HepG2 (cell line): ENCODE measurements at places on chromosomes 11 and 22. TPM values are rescaled to one million over a fixed set of nuclear protein-coding genes. Genes with fewer than 3 reads are reported as not detected.
A peak's percentile ranks its signal among the peaks of the same experiment; 100 is the strongest.

LINC01488 gene
- 0.14 and 0.58 TPM in 2 replicates for total RNA-seq

APOBEC3B gene
- total RNA-seq = 8.8 and 13.9 TPM in 2 replicates

CBX6 gene
- 4.7 and 6.5 TPM in 2 replicates for total RNA-seq

MRGPRX3 gene
- not detected in 2 replicates for total RNA-seq

MS4A8 gene
- total RNA-seq = not detected in 2 replicates

CSF2RB gene
- not detected in 2 replicates for total RNA-seq

PGA5 gene
- total RNA-seq = not detected in 2 replicates

SIK3 gene
- 9.8 and 11.3 TPM in 2 replicates for total RNA-seq

SPI1 gene
- total RNA-seq = not detected in 2 replicates

NNMT gene
- not detected in 2 replicates for total RNA-seq

DNA sequence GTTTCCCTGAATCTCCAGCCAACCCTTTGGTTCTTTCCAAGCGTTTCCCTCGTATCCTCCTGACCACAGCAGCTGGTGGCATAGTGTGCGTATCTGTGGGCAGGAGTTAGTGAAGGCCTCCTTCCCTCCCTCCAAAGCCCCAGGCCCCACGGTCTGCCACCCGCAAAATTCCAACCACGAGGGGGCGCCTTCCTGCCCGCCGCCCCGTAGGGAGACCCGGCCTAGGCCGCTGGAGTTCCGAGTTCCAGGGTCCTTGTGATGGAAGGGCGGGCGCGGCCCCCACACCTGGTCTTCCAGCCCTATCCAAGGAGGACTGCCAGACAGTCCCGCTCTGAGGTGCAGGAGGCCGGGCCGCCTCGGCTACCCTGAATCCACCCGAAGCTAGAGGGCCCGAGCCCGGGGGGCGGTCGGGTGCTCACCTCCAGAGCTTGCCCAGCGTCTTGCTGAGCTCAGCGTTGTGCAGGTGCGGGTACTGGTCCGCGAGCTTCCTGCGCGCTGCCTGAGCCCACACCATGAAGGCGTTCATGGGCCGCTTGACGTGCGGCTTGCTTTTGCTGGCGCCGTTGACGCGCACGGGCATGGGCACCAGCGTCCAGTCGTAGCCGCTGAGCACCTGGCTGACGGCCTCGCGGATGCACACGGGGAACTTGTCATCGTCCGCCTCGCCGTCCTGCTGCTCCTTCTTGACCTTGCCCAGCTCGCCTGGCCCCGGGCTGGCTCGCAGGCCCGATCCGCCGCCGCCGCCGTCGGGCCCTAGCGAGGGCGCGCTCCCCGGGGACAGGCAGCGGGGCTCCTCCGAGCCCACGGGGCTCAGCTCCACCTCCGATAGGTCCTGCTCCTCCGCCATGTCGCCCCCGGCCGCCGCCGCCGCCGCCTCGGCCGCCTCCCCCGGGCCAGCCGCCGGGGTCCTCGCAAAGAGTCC is 1.2 kb downstream of the SOX10 start:
- DNase-seq = no peak

- DNase-seq = no peak
Measured at GRCh38 chr22:17471886-17472535, 91.3 kb upstream of the SLC25A18 start.

GRCh38 chr11:60959431-60959830 is 7.5 kb upstream of the SLC15A3 start:
- no peak for DNase-seq

DNA sequence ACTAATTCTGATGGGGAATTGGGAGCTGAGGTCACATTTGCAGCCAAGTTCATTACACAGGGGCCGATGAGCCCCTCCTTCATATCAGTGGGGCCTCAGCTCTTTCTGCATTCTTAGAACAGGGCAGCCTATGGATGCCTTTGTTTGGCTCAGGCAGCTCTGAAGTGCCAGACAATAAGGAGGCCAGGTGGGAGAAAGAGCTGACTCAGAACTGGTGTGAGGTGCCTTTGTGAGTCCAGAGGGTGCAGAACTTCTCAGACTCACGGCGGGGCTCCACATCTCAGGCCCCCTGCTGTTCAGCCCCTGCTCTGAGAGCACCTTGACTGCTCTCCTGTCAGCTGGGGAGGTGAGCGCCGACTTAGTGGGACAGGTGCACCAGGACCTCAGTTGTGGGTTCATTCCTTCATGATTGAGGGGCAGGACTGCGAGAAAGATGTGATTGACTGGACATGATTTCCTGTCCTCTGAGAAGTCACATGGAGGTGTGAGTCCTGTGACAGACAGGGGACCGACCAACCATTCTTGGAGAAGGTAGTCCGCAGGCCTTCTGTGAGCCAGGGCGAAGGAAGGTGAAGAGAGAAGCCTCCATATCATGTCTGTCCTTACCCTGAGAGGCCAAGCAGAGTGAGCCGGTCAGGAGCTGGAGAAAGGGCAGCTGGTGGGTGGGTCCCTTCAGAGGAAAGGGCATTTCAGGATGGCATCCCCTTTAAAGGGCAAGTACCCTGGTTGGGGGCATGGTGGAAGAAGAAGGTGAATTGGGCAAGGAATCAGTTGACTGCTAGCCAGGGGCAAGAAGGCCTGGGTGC is 245.0 kb upstream of the TBCEL start:
- DNase-seq = no peak

DNA sequence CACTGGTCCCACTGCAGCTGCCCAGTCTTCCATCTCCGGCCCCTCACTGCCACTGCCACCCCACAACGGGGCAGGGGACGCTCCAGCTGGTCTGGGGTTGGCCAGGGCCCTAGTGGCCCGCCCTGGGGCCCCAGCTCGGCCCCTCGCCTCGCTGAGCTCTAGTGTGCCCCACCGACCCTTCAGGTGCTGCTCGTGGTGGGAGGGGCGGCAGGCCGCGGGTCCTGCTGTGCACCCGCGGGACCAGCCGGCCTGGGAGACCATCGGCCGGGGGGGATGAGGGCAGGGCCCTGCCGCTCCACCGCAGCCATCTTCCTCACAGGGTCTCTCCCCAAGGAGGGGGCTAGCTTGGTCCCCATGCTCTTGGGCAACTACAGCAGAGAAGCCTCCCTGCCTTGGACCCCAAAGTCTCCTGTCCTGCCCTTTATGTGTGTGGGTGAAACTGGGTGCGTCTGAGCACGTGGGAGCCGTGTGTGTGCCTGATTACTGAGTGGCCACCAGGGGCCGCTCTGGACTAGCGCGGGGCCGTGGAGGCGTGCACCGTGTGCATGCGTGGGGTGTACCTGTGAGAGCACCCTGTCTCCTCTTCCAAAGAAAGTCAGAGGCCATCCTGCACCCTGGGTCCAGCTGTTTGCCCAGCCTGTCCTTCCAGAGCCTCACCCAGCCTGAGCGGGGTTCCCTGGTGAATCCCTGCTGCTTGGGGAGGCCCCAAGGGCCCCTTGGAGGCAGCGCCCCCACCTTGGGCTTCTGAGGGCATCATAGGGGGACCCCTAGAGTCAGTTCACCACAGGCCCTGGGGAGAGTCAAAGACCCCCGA is 6.0 kb upstream of the ACR start:
- DNase-seq = peak; percentile 28

DNA sequence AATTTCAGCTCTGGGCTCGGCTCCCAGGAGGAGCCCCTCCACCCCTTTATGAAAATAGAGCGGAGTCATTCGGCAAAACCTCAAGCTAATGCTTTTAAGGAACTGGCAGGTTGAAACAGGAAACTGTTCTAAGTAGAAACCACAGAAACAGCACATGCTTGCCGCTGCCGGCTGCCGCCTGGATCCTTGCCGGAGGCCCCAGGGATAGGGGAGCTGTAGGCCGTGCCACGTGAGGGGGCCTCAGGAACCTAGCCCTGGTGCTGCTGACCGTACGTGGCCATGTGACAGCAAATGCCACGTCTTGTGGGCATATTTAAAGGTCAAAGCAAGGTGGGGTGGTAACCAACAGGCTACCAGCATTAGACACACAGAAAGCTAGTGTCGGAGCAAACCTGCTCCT is 77.9 kb upstream of the TIMP3 start:
- no peak for DNase-seq

GRCh38 chr11:56842814-56843794 is 94.6 kb upstream of the OR9G4 start:
- no peak for DNase-seq

DNA sequence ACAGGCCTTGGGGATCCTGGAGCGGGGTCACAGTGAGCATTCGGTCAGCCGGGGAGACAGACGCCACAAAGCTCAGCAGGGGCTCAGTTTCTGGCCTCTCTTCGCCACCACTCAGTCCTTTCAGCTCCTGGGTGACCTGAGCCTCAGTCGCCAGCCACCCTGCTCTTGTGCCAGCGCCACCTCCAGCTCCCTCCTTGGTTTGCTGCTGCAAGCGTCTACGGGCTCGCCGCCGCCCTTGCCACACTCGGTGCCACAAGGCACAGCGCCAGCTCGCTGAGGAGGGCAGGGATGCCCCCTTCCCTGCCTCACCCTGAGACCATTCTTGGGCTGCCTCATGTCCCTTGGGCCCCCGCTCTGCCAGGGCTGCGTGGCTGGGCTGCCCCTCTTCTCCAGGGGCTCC is 1.5 kb upstream of the EEF1G start:
- DNase-seq = no peak

DNA sequence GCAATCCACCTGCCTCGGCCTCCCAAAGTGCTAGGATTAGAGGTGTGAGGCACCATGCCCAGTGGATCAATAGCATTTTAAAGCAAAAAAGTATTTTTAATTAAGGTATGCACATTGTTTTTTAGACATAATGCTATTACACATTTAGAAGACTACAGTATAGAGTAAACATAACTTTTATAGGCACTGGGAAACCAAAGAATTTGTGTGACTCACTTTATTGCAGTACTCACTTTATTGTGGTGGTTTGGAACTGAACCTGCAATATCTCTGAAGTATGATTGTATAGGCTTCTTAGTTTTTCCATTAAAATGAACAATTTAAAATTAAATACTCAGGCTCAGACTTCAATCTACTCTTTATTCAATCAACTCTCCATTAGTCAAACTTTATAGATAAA is 17.5 kb upstream of the CD3E start:
- no peak for DNase-seq

DNA sequence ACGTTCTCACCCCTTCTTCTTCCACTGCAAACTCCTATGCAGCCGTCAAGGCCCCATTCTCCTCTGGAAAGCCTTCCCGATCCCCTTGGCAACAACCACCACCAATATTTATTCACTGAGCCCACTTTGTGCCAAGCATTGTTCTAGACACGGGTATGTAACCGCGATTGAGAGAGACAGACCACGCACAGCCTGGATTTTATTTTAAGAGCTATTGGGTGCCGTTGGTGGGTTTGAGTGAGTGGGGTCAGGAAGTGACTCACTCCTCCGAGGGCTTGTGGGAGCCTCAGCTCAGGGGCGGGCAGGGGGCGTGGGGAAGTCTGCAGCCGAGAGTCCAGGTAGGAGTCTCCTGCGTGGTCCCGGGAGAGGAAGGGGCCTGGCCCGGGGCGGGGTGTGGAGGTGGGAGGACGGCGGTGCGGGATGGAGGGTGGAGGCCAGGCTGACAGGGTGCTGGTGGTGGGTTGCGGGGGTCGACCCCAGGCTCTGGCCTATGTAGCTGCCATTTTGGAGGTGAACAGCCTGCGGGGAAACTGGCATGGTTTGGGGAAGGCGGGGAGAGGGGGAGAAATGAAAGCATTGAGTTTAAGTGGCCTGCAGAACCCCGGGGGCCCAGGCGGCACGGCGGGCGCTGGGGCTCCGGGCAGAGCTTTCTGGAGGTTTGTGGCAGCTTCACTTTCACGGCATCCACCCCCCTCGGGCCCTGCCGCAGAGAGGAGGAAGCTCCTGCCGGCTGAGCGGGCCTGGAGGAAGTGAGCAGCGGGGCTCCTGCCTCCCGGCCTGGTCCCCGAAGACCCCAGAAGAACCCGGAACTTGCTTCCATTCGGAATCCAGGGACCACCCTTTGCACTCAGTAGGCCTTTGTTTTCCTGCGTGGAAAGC is 547 bp downstream of the PARVG start:
- DNase-seq = no peak

GRCh38 chr11:108873941-108874340 is 209.1 kb downstream of the DDX10 start:
- DNase-seq = no peak

GRCh38 chr11:112608509-112608908 is 347.8 kb upstream of the PLET1 start:
- no peak for DNase-seq

DNA sequence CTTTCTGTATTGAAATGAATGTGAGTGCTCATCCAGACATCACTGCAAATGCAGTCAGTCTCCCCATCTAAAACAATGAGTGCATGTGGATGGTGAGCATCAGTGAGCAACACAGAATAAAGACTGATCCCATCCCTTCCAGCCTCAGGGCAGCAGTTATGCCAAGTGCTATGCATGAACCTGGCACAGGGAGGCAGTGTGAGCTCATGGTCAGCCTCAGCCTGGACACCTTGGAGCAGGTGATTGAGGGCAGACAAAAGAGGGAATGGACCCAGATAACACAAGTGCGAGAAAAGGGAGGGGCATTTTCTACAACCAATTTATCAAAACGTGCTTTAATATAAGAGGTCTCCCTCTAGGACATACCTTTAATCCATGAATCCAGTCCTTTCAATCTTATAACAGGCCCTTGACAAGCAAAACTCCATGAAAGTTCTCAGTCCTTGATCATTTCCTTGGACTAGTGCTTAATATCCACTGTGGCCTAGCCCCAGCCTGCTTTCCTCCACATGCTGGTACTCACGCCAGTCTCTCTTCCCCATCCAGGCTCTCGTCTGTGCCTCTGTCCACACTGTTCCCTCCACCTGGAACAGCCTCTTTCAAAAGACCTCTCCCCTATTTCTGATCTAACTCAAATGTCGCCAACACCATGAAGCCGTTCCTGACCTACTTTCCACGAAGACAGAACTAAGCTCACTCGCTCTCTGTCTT is 50.5 kb upstream of the LRRC55 start:
- DNase-seq = peak; percentile 5

GRCh38 chr11:128548649-128549255 is 38.6 kb downstream of the ETS1 start:
- no peak for DNase-seq

GRCh38 chr11:86212019-86212611 is 32.4 kb upstream of the EED start:
- DNase-seq = no peak

- peak; percentile 27 for DNase-seq
Measured at GRCh38 chr11:43681401-43681942, 934 bp downstream of the HSD17B12 start.

GRCh38 chr22:44260216-44261035 is 52.3 kb downstream of the SHISAL1 start:
- no peak for DNase-seq

GRCh38 chr11:28259177-28259843 is 151.1 kb downstream of the METTL15 start:
- DNase-seq = no peak

GRCh38 chr11:60710482-60710881 is 11.1 kb downstream of the MS4A8 start:
- no peak for DNase-seq

- DNase-seq = no peak
Measured at GRCh38 chr11:10978198-10978597, 120.3 kb upstream of the ZBED5 start.

GRCh38 chr11:133977067-133977677 is 20.4 kb upstream of the IGSF9B start:
- no peak for DNase-seq

- DNase-seq = no peak
Measured at GRCh38 chr22:30201945-30202344, 44.6 kb downstream of the LIF start.

DNA sequence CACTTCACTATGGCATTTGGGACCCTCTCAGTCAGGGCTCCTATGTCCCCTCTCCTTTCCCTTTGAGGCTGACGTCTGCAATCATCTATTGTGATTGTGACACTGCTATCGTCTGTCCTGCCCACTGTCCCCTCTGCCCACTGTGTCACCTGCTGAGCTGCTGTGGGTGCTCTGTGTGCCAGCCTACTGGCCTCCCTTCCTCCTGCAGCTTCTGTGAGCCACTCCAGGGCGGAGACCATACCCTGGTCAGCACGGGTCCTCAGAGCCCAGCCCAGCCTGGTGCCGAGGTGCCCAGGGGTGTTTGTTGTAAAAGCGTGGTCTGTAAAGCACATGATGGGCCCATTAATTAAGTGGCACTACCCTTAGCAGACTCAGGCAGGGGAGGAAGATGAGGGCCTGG is 29.4 kb downstream of the MPPED1 start:
- no peak for DNase-seq
